ENCODE measurements at places on chromosomes 1 and 21.
A peak's percentile ranks its signal among the peaks of the same experiment; 100 is the strongest.

DNA sequence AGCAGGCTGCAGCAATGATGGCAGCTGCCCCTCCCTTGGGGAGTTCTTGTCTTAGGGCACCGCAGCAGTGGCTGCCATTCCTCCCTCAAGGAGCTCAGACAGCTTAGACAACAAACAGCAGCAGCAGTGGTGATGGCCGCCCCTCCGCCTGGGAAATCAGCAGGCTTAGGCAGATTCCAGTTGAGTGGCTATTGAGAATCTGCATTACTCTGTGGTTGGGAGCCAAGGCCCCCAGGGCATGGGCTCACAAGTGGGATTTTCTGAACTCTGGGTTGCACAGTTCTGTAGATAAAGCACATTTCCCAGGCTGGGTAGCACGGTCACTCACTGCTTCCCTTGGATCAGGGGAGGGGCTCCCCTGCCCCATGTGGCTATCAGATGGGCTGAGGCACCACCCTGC lies 1280.7 kb upstream of the TMPRSS15 start:
- no peak for DNase-seq

DNA sequence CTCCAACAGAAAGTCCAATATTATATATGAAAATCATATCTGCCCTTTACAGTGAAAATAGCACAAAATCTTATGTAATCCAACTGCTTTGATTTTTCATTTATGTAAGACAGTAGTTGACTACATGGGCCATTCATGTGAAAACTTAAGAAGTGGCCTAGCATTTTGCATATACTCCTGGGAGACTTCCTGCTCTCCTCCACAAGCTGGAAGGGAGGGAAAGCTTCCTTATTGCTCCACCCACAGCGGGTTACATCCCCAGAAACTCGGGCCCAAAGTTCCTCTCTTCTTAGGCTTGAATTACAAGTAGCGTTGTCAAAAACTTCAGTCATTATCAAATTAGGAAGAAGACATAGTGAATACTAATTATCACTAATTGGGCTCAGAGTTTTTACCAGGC lies 29.2 kb downstream of the FYB2 start:
- DNase-seq: no peak

GRCh38 chr1:46606255-46606965 lies 2.3 kb upstream of the MKNK1 start:
- no peak for DNase-seq

- no peak for DNase-seq
Measured at GRCh38 chr1:234519506-234519905, 40.5 kb upstream of the TARBP1 start.

DNA sequence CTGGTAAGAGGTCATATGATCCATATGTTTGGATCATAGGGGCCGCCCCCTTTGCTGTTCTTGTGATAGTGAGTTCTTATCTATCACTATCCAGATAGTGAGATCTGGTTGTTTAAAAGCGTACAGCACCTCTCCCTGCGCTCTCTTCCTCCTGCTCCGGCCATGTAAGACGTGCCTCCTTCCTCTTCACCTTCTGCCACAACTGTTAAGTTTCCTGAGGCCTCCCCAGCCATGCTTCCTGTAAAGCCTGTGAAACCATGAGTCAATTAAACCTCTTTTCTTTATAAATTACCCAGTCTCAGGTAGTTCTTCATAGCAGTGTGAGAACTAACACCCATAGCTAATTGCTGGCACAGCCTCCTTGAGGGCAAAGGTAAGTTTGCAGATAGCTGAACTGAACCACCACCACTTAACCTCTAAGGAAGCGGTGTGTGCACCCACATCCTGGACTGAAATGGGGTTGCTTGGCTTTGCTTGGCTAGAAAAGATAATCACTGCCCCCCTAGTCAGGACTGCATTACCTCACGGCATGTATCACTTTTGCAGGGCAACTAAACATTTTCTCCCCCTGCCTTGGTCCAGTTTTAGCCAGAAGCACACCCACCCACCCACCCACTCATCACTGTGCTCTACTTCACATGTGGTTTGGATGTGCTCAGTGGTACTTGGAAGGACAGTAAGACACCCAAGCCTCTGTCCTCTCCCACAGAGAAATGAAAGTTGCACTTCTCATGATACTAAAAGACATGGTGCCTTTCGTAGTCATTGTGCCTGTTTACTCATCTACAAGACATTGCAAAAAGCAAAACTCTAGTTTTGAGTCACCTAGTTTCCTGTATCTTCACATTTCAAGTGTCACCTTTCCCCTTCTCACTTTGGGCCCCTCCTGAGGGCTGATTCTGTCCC lies 23.1 kb upstream of the PTAFR start:
- DNase-seq: no peak

DNA sequence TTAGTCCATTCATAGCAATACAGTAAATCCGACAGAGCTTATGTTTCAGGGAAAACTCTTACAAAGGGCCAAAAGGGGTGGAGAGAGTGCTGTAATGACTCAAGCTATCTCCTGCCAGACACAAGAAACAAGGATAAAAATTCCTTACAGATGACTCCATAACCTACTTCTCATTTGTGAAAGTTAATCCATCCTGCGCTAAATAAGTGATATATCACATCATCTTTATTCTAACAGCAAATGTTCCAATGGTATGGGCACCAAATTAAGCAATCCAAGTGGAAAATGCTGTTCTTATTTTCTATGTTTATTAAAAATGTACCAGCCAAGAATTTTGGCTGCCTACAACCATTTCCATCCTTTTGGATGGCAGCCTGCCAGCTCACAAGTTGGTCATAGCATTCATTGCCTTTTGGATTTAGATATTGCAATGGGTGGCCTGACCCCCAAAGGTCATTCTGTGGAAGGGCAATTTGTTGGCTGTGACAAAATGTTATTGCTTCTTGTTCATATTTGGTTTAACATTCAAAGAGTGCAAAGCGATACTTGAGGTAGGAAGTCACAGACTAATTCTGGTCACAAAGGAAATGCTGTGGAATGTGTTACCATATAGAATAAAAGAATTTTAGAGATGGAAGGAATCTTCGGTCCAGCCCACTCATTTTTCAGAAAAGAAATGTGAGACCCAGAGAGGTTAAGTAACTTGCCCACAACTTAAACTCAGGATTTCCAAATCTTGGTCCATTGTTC lies 2.8 kb upstream of the ENAH start:
- DNase-seq: peak; percentile 98

DNA sequence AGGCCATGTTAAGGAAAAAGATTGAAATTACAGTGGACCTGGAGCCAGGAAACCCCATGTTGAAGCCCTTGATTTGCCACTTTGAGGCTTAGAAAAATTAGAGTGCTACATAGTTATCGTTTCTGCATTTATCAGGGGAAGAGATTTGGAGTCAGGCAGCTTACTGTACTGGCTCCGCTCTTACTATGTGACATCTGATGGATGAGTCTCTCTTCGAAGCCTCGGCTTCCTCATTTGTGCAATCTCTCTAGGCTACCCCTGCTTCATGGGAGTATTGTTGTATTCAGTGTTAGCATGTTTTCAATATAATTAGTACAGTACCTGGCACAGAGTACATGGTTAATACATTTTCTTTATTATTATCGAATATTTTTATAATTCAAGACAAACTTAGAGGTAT lies 480.4 kb upstream of the USP24 start:
- DNase-seq: no peak

DNA sequence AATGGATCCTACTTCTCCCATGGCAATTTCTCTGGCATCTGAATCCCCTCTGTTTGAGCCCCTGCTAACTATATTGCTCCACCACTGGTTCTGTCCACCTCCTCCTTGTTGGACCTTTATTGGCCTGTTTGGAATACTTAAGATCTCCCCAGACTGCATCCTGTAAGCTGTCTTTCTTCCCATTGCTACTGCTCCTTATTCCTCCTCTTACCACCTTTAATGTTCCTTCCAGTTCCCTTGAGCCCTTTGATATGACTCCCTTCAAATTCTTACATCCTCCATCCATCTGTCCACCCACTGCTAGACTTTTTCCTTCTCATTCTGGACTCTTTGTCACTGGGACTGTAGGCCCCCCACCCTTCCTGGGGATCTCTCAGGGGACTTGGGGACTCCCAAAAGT lies 31.0 kb downstream of the LRIG2 start:
- no peak for DNase-seq
